ENCODE measurements at places on chromosomes 13 and 19. TPM values are rescaled to one million over a fixed set of nuclear protein-coding genes. Genes with fewer than 3 reads are reported as not detected.
A peak's percentile ranks its signal among the peaks of the same experiment; 100 is the strongest.

DNA sequence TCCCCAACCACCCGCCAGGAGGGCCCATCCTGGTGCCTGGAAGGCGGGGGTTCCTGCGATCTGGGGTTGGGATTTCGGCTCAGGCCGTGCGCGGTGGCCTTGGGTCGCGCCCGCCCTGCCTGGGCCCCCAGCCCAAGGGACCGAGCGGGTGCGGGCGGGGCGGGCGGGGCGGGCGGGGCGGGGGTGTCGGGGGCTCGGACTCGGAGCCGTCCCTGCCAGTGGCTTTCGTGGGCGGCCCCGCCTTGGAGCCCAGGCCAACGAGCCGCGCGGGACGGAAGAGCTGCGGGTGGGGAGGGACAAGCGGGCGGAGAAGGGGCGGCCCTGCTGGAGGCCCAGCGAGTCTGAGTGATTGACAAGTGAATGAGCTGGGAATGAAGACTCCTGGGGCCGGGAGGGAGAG, 24.6 kb upstream of the ZNF729 start:
- H3K27me3 ChIP-seq, result no peaks in the 10 kb centered on the region
- DNase-seq, result no peak
- no peaks in the 10 kb centered on the region for H3K36me3 ChIP-seq
- no peak overlapping the region for H3K4me3 ChIP-seq
- H3K27ac ChIP-seq, result no peak overlapping the region
- no peaks in the 10 kb centered on the region for H3K4me1 ChIP-seq

DNA sequence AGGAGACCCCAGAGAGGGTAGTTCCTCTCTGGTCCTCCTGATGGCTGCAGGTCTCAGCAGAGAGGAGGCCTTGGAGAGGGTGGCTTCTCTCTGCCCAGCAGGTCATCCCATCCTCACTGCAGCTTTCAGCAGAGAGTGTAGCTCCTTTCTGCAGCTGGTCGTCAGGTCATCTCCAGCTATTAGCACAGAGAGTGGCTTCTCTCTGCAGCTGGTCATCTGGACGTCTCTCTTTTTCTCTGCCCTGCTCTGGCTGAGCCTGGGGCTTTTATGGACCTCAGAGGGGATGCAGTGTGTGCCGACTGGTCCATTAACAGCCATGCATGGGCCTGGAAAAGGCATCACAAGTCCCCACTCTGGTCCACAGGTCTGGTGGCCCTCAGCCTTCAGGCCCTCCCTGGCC, 20.3 kb downstream of the TNFSF9 start:
- no peak overlapping the region for H3K27ac ChIP-seq
- no peak for DNase-seq
- no peaks in the 10 kb centered on the region for H3K4me1 ChIP-seq
- H3K27me3 ChIP-seq, result no peaks in the 10 kb centered on the region

Gene NXNL1
- total RNA-seq, result not detected

GRCh38 chr19:46350758-46351159, 3.9 kb downstream of the PPP5C start:
- peak overlapping the region; percentile 65 for H3K27ac ChIP-seq
- peaks cover 24% of the 10 kb centered on the region for H3K36me3 ChIP-seq
- peaks cover 20% of the 10 kb centered on the region for H3K4me1 ChIP-seq
- H3K27me3 ChIP-seq, result no peaks in the 10 kb centered on the region
- no peak overlapping the region for H3K4me3 ChIP-seq

Gene KCTD15
- total RNA-seq, result 9.9 TPM

- no peak overlapping the region for H3K4me3 ChIP-seq
- no peaks in the 10 kb centered on the region for H3K36me3 ChIP-seq
- no peaks in the 10 kb centered on the region for H3K4me1 ChIP-seq
- no peak overlapping the region for H3K27ac ChIP-seq
- no peaks in the 10 kb centered on the region for H3K27me3 ChIP-seq
- no peak for DNase-seq
Measured at GRCh38 chr13:76874479-76874878, 11.7 kb downstream of the KCTD12 start.

- peak; percentile 75 for DNase-seq
- H3K27ac ChIP-seq, result no peak within 1 kb of the TSS
- no peaks in the 10 kb centered on the region for H3K4me1 ChIP-seq
- H3K4me3 ChIP-seq, result peak within 1 kb of the TSS; percentile 30
- H3K27me3 ChIP-seq, result peaks cover 100% of the 10 kb centered on the region
Measured at GRCh38 chr13:27792393-27793218, at the start of gene GSX1. Gene GSX1, plus strand, starts transcription at chr13:27792483. Its CDS starts 208 bp downstream, at chr13:27792691.

Gene PNMA8A
- total RNA-seq, result 12.8 TPM

GRCh38 chr13:47146136-47146535, 249.3 kb upstream of the HTR2A start:
- no peak overlapping the region for H3K4me3 ChIP-seq
- H3K27me3 ChIP-seq, result peaks cover 7% of the 10 kb centered on the region
- H3K4me1 ChIP-seq, result no peaks in the 10 kb centered on the region
- H3K27ac ChIP-seq, result no peak overlapping the region

DNA sequence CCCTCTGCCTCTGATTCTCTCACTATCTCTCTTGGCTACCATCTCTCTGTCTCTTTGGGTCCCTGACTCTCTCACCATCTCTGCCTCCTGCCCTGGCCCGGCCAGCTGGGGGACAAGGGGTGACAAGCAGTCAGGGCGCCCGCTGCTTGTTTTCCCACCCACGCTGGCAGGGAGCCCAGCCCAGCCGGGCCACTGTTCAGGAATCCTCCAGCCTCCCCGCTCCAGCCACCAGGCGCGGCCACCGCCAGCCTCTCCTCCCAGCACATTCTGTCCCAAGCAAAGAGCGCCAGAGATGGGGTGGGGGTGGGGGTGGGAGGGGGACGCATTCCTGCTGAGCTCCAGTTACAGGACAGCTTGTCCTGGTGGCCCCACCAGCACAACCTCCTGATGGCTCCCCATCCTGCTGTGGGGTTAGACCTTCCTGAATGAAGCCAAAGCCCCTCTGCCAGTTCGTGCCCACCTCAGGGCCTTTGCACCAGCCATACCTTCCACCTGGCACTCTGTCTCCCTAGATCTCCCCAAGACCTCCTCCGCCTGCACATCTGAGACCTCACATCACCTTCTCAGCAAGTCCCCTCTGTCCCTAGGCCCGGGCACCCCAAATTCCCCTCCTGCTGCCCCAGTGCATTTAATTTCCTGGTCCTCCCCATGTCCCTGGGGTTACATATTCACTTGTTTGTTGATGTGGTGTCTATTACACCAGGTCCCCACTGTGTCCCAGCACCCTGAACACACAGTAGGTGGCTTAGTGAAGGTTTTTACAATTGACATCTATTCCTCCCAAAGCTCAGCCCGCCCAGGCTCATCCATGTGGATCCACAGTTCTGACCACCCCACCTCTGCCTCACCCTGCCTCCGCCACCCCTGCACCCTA, 12.5 kb downstream of the ARRDC2 start:
- H3K4me1 ChIP-seq, result peaks cover 43% of the 10 kb centered on the region
- peaks cover 3% of the 10 kb centered on the region for H3K36me3 ChIP-seq
- H3K27me3 ChIP-seq, result no peaks in the 10 kb centered on the region
- H3K4me3 ChIP-seq, result no peak overlapping the region
- DNase-seq, result no peak

Gene TEX29
- 0.76 TPM for total RNA-seq

Gene CYP4F3
- total RNA-seq, result not detected

DNA sequence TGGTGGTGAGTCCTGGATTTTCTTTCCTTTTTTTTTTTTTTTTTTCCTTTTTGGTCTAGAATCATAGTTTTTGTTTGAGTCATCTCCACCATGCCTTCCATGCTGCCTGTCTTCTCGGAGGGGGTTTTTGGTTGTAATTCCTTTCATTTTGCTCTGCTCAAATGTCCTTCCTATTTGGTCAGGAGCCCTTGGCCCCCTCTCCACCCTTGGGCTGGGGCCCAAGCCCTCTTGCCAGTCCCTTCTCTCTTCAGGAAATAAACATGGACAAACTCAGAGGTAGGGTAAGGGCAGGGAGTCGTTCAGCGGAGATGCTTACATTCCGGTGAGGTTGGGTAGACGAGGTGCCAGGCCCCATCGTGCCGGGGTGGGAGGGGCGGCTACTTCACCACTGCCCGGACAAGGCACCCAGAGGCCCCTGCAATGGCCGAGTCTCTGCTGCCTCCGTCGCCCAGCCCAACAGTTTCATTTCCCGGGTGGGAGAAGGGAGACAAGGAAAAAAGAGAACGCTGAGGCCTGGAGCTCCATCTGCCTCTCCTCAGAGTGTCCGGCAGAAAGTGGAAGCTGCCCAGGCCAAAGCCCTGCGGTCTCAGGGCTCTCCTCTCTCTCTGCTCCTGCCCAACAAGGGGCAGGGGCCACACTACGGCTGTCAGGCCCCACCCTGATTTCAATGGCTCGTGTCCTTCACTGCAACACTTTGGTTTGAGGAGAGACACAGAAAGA, 12.7 kb downstream of the ZNF574 start:
- no peaks in the 10 kb centered on the region for H3K36me3 ChIP-seq
- no peak for DNase-seq

DNA sequence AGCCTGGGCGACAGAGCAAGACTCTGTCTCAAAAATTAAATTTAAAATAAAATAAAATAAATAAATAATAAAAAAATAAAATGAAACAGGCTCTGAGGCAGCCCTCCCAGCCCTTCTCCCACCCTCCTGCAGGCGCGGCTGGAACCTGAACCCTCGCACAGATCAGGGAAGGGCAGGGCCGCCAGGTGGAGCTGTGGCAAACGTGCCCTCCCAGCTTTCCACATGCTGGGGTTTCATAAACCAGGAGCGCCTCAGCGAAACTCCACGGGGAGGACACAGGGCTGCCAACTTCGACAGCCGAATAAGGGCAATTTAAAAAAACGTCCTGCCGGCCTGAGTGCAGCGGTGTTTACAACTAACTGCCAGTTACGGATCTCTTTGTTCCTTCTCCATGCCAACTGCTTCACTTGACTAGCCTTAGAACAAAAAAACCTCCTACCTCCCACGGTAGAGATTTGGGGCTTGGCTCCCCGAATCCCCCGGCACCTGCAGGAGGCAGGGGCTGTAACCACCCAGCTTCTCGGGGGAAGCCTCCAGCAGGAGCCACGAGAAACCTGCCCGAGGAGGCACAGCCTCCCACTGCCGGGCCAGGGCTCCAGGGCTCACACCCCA, 15.9 kb downstream of the ZNF787 start:
- H3K36me3 ChIP-seq, result peaks cover 6% of the 10 kb centered on the region
- peak; percentile 91 for DNase-seq
- no peaks in the 10 kb centered on the region for H3K27me3 ChIP-seq
- H3K4me1 ChIP-seq, result peaks cover 31% of the 10 kb centered on the region
- H3K4me3 ChIP-seq, result no peak overlapping the region
- H3K27ac ChIP-seq, result peak overlapping the region; percentile 82

DNA sequence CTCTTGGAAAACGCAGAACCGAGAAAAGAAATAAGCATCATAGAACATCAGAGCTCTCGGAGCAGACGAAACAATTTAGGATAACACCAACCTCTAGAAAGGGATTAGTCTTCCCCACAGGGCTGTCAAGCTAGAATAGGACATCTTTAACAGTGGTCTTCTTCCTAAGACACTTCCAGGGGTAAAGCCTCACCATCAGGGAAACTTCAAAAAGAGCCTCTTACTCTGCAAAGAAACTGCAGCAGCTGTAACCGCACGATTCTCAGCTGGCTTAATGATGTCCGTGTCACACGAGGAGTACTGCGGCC, 642 bp downstream of the ZNF571 start:
- peak overlapping the region; percentile 64 for H3K4me3 ChIP-seq
- H3K27ac ChIP-seq, result peak overlapping the region; percentile 1
- H3K4me1 ChIP-seq, result no peaks in the 10 kb centered on the region
- no peaks in the 10 kb centered on the region for H3K27me3 ChIP-seq

GRCh38 chr13:79389026-79389425, 17.0 kb downstream of the RBM26 start:
- H3K36me3 ChIP-seq, result peaks cover 8% of the 10 kb centered on the region
- H3K27me3 ChIP-seq, result no peaks in the 10 kb centered on the region
- no peak overlapping the region for H3K27ac ChIP-seq
- H3K4me3 ChIP-seq, result no peak overlapping the region
- no peak for DNase-seq

- DNase-seq, result peak; percentile 45
- peaks cover 4% of the 10 kb centered on the region for H3K4me1 ChIP-seq
- no peak overlapping the region for H3K27ac ChIP-seq
- no peak overlapping the region for H3K4me3 ChIP-seq
Measured at GRCh38 chr13:80945328-80945727, 604.4 kb upstream of the SPRY2 start.
